NCI-H1436 treated with DMSO at 0.1 percent for 48 hours (cell line): ENCODE measurements at places on chromosomes 5 and 9.

- DNase-seq: no peak
Observed at GRCh38 chr9:124795881-124796431, 19.0 kb downstream of the OLFML2A start.

DNA sequence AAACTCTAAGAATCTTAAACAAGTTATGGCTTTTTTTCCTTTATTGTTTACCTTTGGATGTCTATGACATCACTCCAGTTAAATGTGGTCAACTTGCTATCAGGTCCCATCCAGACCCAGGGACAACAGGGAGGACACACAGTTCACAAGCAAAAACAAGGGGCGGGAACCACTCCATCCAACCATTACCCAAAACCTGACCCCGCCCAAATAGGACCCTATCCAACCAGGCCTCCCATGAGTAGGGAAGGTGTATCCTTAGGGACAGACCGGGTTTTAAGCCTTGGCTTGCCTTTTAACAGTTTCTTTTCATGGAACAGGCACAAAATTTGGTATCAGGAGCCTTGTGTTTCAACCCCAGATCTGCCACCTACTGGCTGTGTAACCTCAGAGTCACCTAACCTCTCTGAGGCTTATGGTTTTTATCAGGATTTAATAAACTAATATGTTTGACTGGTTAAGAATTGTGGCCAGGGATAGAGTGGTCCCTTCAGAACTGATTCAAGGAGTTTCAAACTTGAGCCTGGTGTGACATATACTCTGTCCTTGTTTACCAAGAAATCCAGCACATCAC, 127.7 kb upstream of the RAD23B start:
- DNase-seq: no peak

DNA sequence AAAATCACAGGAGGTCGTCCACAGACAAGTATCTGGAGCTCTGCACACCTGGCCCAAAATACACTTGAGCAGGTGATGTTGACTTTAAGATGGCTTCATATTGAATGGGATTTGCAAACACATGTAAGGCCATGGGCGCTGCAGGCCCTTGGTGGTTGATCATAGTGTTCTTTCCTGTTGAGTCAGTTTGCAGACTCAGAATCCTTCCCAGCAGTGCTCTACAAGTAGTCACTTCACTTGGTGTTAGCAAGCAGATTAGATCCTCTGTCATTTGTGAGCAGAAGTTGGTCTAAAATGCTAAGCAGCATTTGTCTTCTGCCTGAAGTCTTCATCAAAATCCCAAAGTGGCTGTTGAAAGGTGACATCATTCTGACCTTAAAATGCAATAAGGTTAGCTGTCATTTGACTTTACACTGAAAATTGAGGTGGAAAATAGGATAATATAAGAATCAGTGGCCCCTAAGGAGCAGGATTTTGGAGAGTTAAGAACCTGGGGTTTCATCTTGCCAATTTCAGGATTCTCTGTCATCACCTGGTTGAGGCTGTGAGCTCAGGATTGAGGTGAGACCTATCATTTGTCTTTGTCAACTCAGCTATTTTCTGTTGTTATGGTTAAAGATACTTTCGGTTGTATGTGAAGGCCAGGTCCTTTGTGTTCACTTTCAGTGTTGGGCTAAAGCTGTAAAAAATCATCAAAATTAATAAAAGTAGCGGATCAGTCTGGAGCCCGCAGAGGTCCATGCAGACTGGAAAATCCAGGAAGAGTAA, 114.5 kb downstream of the LRRC70 start:
- no peak for DNase-seq

GRCh38 chr5:150177721-150178120, 11.1 kb downstream of the CDX1 start:
- DNase-seq: no peak

GRCh38 chr5:44942524-44943001, 133.8 kb downstream of the MRPS30 start:
- DNase-seq: no peak

DNA sequence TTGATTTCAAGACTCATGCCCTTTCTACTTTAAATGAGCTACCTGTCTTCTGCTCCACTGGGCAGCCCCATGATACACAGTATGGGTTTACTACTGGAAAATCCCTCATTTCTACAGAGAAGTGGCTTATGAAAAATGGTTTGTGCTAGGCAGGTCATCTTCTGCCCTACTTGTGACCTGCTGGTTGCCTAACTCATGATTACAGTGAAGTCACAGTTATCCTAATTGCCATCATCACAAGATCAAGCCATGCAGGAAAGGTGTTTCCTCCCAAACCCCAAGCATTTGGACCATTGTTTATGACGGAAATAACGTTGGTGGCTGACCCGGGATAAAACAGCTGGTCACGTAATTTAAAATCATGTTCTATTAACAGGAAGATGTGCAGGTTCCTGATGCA, 330.6 kb downstream of the ACTL7B start:
- no peak for DNase-seq
